ENCODE measurements at places on chromosomes 11 and 22.

GRCh38 chr11:129881570-129882170 lies 13.7 kb downstream of the NFRKB start:
- DNase-seq = no peak

DNA sequence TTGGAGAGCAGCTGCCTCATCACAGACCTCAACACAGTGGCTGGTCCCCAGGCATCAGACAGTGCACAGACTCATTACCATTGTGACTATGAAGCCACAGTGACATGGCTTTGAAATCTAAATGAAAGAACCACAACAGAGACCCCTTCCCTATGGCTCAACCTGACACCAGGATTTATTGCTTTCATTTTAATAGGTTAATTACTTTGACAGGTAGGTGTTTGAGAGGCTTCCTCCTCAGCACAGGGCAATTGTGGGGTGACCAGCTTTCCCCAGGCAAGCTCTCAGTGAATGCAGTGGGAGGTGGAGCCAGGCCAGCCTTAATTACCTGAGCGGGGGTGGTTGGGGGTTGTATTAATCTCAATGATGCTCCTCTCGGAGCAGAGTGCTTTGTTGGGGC lies 102.3 kb downstream of the CHST1 start:
- DNase-seq = no peak

- DNase-seq = no peak
Observed at GRCh38 chr11:77999446-78000030, 5.1 kb upstream of the INTS4 start.

GRCh38 chr11:12266943-12267342 lies 110.4 kb upstream of the PARVA start:
- no peak for DNase-seq

- DNase-seq = no peak
Observed at GRCh38 chr22:33302049-33302545, 243.9 kb upstream of the SYN3 start.

DNA sequence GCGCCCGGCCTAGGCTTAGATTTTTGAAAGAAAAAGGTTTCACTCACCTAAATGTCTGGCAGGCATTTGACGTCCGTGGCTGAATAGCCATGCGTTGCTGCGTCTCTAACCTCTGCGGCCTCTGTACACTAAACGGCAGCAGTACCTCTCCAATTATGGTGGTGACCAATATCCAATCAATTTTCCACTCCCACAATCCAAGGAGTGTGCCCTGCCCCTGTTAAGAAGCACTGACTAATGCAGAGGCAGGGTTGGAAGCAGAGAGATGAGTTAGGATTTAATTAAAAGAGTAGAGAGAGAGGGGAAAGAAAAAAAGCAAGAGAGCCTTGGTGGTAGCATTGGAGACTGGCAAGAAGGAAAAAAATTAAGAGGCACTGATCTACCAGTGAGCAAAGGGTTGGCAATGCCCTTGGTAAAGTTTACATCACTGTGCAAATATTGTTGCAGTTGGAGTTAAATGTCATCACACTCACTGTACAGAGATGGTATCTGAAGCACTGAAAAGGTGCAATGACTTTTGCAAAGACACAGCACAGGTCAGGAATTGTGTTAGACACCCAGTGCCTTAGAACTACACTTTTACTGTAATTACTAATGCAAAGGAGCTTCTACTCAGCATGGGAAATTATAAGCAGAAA lies 526.7 kb downstream of the NTM start:
- DNase-seq = no peak

DNA sequence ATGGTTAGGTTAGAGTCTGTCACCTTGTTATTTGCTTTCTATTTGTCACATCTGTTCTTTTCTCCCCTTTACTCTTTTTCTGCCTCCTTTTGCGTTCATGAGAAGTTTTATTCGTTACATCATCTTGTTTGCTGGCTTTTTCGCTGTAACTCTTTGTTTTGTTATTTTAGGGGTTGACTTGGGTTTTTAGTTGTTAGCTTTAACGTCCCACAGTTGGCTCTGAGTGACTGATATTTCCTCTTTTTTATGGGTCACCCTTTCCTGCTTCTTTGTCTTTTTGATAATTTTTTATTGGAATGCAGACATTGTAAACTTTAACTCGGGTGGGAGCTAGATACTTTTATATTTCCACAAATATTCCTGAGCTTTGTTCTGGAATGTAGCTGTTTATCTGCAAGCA lies 13.3 kb upstream of the TNNT3 start:
- no peak for DNase-seq

DNA sequence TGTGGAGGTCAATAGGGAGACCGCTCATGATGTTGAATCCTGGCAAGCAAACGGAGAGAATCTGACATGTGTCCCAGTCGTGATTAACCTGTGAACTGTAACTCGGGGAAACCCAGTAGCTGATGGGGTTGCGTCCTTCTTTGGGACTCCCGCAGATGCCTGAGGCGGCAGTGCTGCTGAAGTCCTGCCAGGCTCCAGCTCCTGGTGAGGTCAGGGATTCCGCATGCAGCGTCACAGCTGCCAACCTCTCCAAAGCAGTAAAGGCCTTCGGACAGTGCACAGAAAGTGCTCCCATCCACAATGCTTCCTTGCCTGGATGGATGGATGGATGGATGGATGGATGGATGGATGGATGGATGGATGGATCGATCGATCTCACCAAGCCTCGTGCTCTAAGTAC lies 13.5 kb downstream of the KCNQ1 start:
- DNase-seq = no peak

DNA sequence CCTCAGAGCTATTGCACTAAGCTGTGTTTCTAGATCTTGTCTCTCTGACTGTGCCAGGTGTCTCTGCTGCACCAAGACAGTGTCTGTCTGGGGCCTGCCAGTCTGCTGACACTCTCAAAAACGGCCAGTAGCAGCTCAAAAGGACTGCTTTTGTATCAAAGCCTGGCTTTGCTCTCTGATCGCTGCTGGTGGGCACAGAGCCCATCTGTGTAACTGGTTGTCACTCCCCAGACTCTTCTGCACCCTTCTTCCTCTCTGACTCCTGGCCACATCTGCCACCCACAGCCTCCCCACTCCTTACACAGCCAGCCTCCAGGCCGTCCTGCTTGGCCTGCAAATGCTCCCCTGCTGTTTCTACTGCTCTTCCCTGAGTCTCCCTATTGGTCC lies 26.5 kb downstream of the MED15 start:
- DNase-seq = no peak

GRCh38 chr11:110053848-110054414 lies 39.3 kb upstream of the ZC3H12C start:
- DNase-seq = no peak

GRCh38 chr11:32893093-32893342 lies 407 bp downstream of the QSER1 start:
- peak; percentile 5 for DNase-seq

DNA sequence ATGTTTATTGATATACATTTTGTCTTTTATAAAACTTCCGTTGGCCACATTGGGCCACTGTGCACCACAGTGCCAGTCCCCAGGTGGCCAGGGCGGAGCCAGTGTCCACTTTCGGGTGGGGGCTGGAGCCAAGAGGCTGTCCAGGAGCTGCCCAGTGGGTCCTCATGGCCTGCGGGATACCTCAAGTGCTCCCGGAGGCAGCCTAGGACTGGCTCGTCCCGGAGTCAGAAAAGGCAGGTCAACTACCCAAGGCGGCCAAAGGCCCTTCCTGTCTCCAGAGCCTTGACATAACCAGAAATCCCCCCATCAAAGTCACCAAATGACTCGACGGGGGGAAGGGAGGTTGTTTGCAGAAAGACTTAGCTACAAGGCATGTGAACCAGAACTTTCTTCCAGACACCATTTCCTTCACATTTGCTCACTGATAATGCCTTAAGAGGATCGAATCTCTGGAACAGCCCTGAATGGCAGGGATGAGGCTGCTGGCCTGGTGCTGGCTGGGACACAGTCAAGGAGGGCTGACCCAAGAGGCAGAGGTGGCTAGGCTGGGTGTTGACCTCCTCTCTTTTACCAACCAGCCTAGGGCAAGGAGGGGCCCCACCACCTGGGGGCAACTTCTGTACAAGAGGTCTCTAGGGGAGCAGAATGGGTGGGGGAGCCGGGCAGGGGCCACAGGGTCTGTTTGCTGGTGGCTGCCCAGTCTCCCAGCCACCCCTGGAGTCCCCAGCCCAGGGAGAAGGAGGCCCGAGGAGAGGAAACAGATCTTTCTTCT lies 8.4 kb downstream of the MRGPRF start:
- no peak for DNase-seq

- peak; percentile 89 for DNase-seq
Observed at GRCh38 chr11:70203751-70204465, 812 bp downstream of the FADD start.

DNA sequence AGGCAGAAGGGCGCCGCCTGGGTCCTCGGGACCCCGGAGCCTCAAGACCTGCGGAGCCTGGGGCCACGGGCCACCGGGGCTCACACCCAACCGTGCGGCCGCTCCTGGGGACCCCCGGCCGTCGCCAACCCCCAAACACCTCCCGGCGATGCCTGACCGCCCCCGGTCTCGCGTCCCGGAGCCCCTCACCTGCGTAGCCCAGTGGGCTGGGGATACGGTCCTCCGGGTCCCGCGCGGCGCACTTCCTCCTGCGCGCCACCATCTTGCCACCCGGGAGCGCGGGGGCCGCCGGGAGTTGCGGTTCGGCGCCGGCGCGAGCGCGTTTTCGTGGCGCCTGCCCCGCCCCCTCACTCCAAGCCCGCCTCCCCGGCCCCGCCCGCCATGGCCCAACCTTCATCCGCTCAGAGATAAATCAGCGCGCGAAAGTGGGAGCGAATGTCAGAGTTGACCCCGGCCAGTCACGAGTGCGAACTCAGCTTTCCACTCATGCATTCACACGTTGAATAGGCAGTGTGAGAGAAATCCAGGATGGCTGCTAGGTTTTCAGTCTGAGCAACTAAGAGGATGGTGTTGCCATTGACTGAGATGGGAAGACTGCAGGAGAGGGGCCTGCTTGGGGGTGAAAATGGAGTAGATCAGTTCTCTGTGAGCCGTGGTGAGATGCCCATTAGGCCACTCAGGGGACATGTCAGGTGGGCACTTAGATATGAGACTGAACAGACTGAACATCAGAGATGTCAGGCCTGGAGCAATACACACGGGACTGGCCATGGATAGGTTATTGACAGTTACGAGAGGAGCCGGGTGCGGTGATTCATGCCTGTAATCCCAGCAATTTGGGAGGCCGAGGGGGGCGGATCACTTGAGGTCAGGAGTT lies at the start of gene RRP7A:
RRP7A (minus strand) TSS at position 272 of the 877 bp plus-strand sequence; CDS start at position 262, 10 bp downstream.
- DNase-seq = peak; percentile 67

DNA sequence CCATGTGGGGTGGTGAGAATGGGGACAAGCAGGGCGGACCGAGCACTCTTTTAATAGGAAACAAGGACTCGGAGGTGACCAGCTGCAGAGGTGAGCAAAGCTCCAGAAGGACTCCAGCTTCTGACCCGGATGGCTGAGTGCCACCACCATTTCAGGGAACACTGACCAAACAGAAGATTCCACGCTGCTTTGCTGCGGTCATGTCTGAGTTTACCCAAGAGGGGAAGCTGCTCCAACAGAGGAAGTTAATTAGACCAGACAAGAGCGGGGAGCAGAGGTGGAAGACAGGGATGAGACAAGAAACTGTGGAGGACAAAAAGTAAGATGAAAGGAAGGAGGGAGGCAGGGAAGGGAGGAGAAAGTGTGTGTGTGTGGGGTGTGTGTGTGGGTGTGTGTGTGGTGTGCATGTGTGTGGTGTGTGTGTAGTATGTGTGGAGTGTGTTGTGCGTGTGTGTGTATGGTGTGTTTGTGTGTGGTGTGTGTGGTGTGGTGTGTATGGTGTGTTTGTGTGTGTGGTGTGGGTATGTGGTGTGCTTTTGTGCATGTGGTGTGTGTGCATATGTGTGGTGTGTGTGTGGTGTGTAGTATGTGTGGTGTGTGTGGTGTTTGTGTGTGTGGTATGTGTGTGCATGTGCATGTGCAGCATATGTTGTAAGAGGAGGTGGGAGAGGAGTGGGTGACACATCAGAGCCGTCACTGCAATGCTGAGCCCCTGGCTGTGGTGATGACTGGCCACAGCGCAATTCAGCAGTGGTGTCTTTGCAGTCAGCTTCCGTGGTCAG lies 82.2 kb upstream of the AKIP1 start:
- no peak for DNase-seq

GRCh38 chr22:31248138-31248745 lies 36.1 kb downstream of the LIMK2 start:
- DNase-seq = peak; percentile 9

GRCh38 chr11:86101493-86101892 lies 32.6 kb upstream of the PICALM start:
- DNase-seq = no peak

DNA sequence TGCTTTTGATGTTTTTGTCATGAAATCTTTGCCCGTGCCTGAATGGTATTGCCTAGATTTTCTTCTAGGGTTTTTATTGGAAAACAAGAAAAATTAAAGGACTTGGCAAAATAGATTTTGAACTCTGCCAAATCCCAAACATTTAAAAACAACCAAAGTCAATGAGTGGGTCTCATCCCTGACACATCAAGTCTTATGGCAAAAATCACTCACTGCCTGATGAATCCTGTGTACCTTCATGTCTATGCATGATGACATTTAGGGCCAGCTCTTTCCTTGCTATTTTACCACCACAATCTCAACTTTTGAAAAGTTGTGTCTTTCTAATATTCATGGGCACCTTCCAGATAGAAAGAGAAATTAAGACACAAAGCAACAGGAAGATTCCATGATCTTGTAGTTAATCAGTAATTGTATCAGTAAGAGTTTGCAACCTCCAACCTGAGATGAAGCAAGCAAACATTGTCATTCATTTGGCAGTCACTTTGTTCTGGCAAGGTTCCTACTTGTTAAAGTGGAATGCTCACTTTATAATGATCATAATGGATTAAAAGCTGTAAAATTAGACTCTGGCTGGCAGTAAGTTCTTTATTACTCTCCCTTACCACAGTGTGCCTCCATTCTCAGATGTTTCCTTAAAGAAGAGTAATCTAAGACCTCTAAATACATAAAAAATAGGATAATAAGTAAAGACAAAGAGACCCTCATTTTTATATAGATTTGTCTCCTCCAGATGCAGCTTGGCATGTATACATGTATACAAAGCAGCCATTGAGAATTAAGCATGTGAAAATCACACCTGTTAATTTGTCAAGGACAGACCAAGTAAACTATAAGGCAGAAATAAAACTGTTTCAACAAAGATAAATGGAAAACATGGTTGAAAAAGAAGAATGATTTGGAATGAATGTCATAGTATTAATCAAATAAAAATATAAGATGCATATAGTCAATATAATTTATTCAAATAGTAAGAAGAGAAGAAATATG lies 51.6 kb downstream of the ETS1 start:
- no peak for DNase-seq

- no peak for DNase-seq
Observed at GRCh38 chr22:36288571-36289405, 35.9 kb downstream of the APOL1 start.

Measured in activated CD8-positive, alpha-beta memory T cell treated with anti-CD3 and anti-CD28 coated beads for 4 hours (primary cell).